Hematopoietic multipotent progenitor cell (in vitro differentiated cells): ENCODE measurements at places on chromosomes 5 and 9. TPM values are rescaled to one million over a fixed set of nuclear protein-coding genes. Genes with fewer than 3 reads are reported as not detected.

DNA sequence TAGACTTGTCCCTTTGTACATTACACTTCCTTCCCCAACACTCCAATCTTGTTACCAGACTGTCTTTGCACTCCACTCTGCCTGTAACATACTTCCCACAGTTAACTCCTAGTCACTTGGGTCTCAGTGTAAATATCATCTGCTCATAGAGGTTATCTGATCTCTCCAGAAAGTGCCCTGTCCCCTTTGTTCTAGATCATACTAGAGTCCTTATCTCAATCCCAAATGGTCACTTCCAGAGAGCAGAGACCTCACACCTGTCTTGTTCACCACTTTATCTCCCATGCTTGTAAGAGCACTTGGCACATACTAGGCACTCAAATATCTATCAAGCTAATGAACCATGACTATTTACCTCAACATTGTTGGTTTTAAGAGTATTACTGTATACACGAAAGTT, 30.4 kb downstream of the SETX start:
- DNase-seq, result no peak

DNA sequence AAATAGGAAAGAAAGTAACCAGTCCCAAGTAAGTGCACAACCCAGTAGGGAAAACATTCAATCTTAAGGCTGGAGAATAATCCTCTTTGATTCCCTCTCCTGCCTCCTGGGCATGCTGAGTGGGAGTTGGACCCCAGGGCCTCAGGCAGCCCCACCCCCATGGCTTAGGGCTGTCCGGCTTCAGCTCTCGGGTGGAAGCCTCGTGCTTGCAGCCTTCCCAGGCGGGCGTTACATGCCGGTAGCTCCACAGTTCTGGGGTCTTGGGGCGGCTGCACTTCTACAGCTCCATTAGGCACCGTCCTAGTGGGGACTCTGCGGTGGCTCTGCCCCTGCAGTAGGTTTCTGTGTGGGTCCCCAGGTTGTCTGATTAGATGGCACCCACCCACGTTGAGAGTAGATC, 10.1 kb downstream of the GLIPR2 start:
- no peak for DNase-seq

DNA sequence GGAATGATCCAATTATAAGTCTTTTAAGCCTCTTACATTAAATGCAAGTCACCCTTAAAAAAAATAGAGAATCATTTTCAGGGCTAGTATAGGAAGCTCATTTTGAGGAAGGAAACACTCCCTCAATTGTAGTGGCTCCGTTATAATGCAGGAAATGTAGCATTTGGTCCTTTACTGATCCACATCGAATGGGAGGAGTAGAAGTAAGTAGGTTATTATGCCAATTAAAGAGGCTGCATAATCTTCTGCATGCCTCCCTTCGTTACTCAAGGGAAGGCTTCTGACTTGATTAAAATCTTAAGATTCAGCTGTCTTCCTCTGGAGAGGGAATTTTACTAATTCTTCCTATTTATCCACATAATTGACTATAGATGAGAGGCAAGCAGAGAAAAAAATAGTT, 579.2 kb upstream of the COX7C start:
- no peak for DNase-seq

DNA sequence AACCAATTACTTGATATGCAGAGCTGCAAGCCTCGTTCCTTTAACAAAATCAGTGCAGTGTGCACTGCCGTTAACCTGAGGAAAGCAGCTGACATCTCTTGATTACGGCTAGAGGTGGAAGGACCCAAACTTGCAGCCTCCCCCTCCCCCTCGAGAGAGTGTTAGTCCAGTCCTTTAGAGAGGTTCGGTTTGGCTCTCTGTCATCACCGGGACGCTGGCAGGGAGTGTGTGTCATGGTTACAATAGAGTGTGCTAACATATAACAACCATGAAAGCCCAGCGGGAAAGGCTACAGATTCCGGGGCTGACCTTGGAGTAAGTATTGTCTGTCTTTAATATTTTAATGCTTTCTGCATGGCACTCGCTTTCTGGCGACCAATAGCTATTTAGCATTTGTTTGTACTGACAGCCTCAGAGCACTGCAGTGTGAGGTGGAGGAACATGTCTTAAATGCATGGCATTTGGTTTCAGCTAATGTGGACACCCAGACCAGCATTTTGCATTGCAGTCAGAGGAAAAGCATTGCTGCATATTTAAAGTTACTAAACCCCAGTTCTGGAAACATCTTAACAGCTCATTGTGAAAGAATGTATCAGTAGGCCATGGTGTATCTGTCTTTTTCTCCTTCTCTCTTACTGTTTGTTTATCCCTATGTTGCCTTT, 237.5 kb downstream of the CD180 start:
- DNase-seq, result no peak

- DNase-seq, result no peak
Observed at GRCh38 chr9:129335464-129336129, 157.5 kb upstream of the IER5L start.

DNA sequence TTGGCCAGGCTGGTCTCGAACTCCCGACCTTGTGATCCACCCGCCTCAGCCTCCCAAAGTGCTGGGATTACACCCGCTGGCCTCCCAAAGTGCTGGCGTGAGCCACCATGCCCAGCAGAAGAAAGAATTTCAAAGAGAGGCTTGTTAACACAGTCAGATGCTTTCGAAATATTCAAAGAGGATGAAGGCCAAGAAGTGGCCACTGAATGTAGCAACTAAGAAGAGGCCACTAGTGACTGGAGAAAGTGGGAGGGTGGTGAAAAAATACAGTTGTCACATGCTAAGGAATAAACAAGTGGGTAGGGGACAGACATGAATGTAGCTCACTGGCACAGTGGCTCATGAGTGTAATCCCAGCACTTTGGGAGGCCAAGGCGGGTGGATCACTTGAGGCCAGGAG, 13.0 kb upstream of the TPM2 start:
- no peak for DNase-seq

DNA sequence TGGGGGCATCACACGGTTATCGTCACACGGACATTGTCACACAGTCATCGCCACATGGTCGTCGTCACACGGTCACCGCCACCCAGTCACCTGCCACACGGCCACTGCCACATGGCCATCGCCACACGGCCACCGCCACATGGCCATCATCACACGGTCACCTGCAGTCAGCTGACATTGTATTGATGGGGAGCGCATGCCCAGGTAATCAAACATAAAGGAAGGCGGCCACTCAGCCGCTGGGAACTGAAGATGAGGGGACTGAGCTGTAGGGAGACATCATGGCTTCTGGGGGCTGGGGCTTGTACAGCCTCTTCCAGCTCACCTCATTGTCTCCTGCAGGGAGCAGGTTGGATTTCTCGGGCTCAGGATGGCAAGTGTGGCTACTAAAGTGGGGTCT, 49.2 kb downstream of the MRPL36 start:
- no peak for DNase-seq

SQSTM1 gene
- 225 TPM for total RNA-seq

AOPEP gene
- total RNA-seq, result 20.7 TPM

PCDHGB2 gene
- total RNA-seq, result 2.4 TPM

KLF4 gene
- 26.7 TPM for total RNA-seq

TSSK1B gene
- not detected for total RNA-seq
